ENCODE measurements at places on chromosomes 12 and 14.

DNA sequence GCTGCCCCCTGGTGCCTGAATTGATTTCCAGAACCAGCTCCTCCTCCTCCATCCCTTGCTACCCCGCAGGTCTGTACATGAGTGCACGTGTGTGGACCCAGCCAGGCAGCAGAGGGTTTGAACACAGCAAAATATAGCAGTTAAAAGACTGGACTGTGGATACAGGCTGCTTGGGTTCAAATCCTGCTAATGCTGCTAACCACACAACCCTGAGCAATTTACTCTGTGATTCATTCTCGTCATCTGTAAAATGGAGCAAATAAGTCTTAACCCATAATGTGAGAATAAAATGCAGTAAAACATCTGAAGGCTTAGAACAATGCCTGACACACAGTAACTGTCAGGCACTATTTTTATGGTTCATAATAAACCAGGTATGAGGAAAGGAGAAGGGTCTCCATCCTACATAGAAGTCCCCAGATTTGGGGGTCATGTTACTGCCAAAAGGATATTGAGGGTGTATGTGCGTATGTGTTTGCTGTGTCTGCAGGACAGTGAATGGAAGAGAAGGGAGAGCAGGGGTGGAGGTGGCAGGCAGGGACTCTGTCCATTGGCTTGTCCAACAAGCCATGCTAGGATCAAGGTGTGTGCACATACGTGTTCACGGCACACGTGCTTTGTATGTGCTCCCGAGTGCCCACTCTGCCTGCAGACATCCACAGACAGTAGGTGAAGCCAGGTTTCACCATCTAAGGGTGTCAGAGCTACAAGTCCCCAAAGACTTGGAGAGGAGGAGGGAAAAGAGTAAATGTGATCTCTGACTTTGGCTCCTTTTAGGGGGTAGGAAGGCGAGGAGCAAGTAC is 1.5 kb upstream of the STAT6 start:
- DNase-seq, result no peak

- no peak for DNase-seq
Observed at GRCh38 chr12:54051026-54051842, 2.4 kb upstream of the HOXC4 start.

DNA sequence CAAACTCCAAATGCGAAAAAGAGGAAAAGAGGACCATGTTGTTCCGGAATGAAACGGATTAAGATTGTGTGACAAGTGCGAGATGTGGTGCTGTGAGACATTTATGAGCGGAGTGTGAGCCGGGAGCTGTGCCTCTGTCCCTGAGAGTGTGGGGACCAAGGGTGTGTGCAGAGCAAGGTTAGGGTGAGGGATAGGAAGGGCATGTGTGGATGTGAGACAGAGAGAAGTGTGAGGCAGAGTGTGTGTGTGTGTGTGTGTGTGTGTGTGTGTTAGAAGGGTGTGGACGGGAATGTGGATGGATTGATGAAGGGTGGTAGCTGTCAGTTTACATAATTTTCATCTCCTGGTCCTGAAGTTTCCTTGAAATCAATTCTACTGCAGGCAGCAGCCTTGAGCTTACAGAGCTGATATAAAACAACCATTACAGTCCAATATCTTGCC is 4.3 kb upstream of the OTX2 start:
- DNase-seq, result no peak

GRCh38 chr12:18267427-18268099 is 6.2 kb downstream of the PIK3C2G start:
- no peak for DNase-seq

GRCh38 chr12:57621497-57622292 is 10.5 kb downstream of the ARHGEF25 start:
- DNase-seq, result no peak

GRCh38 chr12:21573733-21574358 is 30.8 kb downstream of the GYS2 start:
- no peak for DNase-seq

GRCh38 chr14:74941676-74942097 is 13.7 kb downstream of the PGF start:
- DNase-seq, result peak; percentile 92

DNA sequence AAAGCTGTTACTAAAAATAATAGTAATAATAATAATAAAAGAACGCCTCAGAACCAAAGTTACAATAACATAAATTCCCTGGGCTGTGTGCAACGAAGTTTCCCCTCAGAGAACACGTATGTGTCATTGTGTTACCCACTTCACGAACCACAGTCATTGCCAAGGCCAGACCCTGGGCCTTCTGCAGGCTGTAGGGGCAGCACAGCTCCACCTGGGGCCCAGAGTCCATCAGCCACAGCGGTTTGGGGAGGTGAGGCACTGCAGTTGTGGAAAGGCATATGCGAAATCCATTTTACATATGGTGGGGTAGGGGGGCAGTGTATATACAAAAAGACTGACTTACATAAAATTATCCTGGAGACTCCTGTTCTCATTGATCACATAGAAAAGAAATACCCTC is 56.1 kb downstream of the ESR2 start:
- DNase-seq, result no peak
